ENCODE measurements at places on chromosomes 7 and 10. TPM values are rescaled to one million over a fixed set of nuclear protein-coding genes. Genes with fewer than 3 reads are reported as not detected.

GRCh38 chr10:92241158-92241500 lies 49.7 kb downstream of the CPEB3 start:
- DNase-seq = no peak

DNA sequence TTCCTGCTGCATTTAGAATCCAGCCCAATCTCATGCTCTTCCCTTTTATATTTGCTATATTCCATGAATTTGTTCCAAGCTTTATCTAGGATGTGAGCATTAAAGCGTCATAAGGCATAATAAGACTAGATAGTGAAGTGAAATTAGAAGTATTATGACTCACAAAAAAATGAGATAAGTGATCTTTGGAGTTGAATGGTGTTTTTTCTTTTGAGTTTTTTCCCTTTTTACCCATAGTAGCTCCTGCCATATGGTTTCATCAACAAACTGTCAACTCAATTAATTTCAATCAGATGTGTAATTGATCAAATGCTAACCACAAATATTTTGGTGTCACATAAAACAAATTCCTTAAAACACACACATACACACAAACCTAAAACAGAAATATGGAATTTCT lies 17.0 kb downstream of the KLHDC10 start:
- no peak for DNase-seq

DNA sequence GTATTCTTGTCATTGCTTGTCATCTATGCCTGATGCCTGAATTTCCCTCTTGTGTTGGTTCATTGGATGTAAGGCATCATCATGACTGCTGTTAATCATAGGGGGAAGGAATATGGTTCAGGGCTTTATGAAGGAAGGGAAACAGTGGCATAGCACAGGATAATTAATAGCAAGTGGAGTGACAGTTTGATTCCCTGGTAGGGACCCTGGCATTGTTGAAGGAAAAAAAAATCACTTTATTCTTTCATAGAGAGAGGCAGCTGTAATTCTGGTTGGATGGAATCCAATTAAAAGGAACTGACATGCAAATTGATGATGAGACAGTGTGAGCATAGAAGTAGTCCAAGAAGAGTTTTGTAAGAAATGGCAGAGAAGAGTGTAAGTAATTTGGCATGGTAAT lies 121.4 kb downstream of the AUTS2 start:
- no peak for DNase-seq

DNA sequence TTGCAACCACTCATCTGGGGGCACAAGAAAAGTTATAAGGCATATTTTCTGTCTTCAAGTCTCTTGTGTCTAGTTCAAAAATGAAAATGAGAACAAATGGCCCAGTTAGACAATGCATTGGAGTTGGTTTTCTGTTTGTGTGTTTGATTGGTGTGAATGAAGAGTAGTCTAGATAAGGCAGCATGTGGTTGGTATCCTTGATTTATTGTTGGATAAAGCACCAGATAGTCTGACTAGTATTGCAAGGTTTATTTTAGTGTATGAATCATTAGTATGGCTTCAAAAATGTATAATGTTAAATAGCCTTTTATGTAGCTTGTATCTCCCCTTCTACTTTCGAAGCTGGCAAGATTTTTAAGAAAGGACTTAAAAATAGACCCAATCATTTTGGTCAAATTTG lies 237.3 kb downstream of the CDK14 start:
- no peak for DNase-seq

DNA sequence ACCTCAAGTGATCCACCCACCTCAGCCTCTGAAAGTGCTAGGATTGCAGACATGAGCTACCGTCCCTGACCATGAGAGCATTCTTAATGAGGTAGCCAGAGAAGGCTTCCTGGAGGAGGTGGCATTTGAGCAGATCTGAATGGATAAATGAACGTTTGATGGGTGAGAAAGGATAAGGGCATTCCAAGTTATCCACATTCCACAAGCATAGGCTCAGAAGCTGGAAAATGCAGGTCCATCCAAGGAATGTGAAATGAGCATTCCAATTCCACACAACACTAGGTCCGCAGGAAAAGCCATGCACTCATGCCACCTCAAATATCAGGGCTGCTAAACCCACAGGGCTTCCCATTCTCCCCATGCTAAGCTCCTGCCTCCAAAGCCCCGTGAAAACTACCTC lies 17.0 kb downstream of the TMEM130 start:
- DNase-seq = no peak

GRCh38 chr7:33901847-33902246 lies 3.5 kb upstream of the BMPER start:
- no peak for DNase-seq

GRCh38 chr10:93680412-93681047 lies 21.9 kb downstream of the FRA10AC1 start:
- peak; percentile 29 for DNase-seq

GRCh38 chr10:2137549-2138174 lies 400.3 kb upstream of the ADARB2 start:
- peak; percentile 61 for DNase-seq

DNA sequence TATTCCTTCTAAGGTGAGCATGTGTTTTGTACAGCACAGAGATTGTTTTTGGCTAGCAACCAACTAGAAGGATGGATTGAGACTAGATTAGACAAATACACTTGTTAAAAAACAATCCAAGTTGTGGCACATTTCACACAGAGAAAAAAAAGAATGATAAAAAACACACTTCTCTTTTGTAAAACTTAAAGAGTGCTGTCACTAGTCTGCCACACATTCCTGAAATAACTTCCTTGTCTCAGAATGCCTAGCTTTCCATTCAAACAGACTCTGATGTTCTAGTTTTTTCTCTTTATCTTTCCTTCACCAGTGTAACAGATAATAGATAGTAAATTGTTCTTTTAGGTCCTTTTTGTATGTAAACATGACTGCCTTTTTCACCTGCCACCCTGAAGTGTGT lies 11.4 kb downstream of the DLD start:
- DNase-seq = no peak

- DNase-seq = no peak
Measured at GRCh38 chr10:113057948-113058522, 108.0 kb downstream of the TCF7L2 start.

- no peak for DNase-seq
Measured at GRCh38 chr10:30155401-30155800, 96.0 kb upstream of the JCAD start.

DNA sequence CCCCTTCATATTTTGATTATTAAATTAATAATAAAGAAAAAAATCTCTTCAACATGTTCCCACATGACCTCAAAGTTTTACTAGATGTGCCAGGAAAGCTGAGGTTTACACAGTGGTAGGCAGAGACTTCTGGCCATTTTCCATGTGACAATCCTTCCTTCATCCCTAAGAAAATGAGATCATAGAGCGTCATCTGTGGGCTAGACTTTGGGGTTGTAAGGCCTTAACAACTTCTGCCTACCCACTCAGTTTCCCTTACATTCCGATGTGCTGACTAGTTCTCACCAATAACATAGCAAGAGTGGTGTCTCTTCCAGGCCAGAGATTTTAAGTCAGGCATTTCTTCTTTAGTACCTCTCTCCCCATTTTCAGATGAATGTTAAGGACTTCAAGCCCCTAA lies 171.1 kb upstream of the PHF14 start:
- peak; percentile 92 for DNase-seq

GRCh38 chr7:8172372-8173354 lies 89.3 kb downstream of the ICA1 start:
- no peak for DNase-seq

DNA sequence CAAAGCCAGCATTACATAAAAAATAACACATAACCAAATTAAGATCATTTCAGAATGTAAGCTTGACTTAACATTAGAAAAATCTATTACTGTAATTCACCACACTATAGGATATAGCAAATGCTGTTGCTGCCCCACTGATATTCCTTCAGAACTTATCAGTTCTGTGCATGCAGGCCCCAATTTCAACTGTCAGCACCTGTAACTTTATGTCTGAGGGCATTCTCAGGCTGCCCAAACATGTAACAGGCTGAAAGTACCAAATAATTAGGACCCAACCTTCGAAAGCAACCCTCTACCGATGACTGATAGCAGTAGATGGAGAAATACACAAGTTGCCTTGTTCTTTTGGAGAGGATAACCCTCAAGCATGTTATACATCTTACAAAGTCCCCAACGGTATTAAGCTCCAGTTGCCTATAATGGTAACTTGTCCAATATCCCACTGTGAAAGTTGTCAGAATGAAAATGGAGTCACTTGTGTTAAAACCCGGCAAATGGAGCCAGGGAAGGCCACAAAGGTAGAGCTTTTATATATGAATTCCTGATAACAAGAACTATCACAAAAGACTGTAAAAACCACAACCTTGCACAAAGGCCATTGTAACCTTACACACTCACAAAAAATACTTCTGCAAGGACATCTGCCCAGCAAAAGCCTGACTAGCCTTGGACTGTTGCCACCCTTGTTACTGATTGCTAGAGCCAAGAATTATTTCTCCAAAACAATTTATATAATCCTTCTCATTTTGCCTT lies 66.9 kb upstream of the ZNF746 start:
- DNase-seq = no peak

- no peak for DNase-seq
Measured at GRCh38 chr10:129758207-129759021, 205.7 kb downstream of the EBF3 start.

DNA sequence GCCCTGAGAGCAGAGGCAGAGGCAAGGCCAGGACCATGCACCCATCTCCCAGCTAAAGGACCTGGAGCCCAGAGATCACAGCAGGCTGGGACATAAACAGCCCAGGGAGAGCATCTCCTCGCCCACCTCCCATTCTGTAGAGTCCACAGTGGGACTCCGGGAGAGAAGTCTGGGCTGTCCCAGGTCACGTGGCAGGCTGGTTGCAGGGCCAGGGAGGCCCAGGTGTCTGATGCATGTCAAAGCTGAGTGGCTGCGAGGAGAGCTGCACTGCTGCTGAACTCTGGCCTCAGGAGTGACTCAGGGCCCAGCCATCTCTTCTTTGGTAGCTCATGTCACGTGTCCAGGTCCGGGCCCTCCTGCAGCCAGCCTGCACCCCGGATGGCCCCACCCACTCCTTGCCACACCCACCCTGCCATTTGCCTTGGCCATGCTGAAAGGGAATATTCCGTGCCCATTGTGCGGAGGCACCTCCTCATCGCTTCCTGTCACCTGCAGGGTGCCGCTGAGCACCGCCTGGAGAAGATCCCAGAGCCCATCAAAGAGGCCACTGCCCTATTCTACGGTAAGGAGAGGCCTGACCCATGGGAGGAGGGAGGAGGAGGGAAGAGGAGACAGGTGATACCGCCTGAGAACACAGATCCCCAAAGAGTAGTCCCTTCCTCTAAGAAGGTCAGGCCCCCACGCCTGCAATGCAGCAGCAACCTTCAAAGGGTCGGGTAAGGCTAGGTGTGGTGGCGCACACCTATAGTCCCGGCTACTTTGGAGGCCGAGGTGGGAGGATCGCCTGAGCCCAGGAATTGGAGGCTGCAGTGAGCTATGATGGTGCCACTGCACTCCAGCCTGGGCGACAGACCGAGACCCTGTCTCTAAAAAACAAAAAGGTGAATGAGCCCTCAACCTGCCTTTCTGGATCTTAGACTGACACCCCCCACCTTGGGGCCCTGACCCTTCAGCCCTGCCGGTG lies 12.6 kb upstream of the SH2B2 start:
- peak; percentile 71 for DNase-seq

- no peak for DNase-seq
Measured at GRCh38 chr7:115654384-115655214, 376.0 kb downstream of the TFEC start.

DNA sequence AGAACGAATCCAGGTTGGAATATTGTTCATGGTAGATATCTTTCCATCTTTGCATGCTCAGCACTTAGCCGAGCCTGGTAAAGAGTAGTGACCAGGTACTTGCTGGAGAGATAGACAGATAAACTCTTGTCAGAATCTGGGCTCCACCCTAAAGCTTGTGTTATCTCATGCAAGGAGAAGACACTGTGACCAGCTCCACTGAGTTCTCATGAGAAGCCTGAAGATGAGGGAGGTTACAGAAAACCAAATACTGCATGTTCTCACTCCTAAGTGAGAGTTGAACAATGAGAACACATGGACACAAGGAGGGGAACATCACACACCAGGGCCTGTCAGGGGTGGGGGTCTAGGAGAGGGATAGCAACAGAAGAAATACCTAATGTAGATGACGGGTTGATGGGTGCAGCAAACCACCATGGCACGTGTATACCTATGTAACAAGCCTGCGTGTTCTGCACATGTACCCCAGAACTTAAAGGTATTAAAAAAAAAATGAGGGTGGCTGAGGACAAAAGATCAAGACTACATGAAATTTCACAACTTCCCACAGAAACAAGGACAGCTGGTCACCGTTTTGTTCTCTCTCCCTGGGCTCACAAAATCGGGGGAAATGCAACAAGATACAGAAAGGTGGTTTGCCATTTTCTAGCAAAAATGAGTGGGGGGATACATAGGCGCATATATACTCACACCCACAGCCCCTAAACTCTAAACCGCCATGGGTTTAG lies 17.4 kb downstream of the DLG5 start:
- no peak for DNase-seq

GRCh38 chr10:3774814-3775695 lies 10.0 kb downstream of the KLF6 start:
- DNase-seq = peak; percentile 92

GRCh38 chr10:112539340-112539739 lies 92.3 kb downstream of the VTI1A start:
- DNase-seq = no peak

- DNase-seq = no peak
Measured at GRCh38 chr7:22837308-22837707, 14.7 kb upstream of the TOMM7 start.

DNA sequence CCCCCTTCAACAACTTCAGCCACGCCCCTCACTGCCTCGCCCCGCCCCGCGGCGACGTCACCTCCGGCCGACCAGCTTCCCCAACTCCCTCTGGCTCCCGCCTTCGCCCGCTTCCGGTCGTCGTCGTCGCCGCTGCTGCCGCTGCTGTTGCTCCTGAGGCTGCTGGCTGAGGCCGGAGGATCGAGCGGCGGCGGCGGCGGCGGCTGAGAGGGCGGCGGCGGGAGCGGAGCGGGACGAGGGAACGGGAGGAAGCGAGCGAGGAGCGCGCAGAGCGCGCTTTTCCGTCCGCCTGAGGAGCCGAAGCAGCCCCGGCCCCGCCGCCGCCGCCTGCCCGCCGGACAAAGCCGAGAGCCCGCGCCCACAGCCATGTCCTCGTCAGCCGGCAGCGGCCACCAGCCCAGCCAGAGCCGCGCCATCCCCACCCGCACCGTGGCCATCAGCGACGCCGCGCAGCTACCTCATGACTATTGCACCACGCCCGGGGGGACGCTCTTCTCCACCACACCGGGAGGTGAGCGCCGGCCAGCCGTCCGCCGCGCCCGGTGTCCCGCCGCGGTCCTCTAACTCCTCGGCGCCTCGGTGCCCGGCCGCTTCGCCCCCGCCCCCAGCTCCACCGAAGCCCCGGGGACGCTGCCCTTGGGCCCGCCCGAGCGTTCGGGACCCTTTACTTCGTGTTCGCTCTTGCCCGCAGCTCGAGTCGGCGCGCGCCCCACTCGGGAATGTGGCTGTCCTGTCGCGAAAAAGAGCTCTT lies at the start of gene EIF4EBP2:
Gene EIF4EBP2 (plus strand): TSS at position 110 of the 751 bp plus-strand sequence. CDS start 257 bp downstream, at position 367.
- peak; percentile 67 for DNase-seq

The HMX3 gene
- not detected for total RNA-seq

The SPDYE18 gene
- total RNA-seq = not detected

The NEUROG3 gene
- not detected for total RNA-seq

The SEC61G gene
- 212 TPM for total RNA-seq

The GDF10 gene
- total RNA-seq = not detected

The EMX2 gene
- total RNA-seq = 1.5 TPM

The SLC18A3 gene
- total RNA-seq = not detected

The BTBD16 gene
- total RNA-seq = 0.53 TPM

The LBX1 gene
- total RNA-seq = not detected

The HOXA6 gene
- total RNA-seq = 3.4 TPM

The CH25H gene
- total RNA-seq = not detected

The CTAGE8 gene
- total RNA-seq = 5.1 TPM

Data from foreskin keratinocyte (primary cell).